RPMI7951 (cell line): ENCODE measurements at places on chromosomes 16 and 17.

- DNase-seq, result peak; percentile 51
These were observed 140.1 kb downstream of the CCDC182 start for GRCh38 chr17:57604771-57605674.

DNA sequence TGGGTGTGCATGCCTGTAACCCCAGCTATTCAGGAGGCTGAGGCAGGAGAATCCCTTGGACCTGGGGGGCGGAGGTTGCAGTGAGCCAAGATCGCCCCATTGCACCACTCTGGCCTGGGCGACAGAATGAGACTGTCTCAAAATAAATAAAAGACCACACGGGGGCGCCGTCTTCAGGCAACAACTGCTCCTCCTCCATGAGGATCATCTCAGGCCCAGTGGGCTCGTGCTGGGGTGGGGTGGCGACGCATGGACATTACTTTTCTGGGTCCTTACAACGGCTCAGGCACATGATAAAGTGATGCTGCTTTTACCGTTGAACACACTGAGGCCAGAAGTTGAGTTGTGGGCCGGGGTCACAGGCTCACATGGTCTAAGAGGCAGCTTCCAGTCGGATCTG is 56.2 kb downstream of the PRMT7 start:
- peak; percentile 23 for DNase-seq

GRCh38 chr17:28706471-28707338 is 5.0 kb downstream of the PROCA1 start:
- no peak for DNase-seq

DNA sequence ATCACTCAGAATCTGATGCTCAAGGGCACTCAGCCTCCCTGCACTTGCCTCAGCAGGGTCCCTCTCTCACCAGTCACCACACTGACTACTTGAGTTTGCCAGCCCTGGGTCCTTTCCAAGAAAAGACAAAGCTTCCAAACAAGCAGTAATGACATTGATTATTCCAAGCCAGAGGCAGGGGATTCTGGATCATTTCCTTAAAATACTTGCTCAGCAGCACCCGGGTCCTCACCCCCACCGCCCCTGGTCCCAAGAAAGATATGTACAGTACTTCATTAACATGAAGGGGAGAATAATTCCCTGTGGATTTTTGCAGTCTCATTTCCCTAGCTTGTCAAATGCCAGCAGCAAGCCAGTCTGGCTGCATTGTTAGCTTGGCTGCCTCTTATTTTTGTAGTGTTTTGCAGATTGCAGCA is 83.2 kb upstream of the GNAO1 start:
- DNase-seq, result no peak

GRCh38 chr16:78957317-78958100 is 643.0 kb downstream of the MAF start:
- DNase-seq, result no peak

GRCh38 chr17:4956493-4957061 is 5.7 kb downstream of the ENO3 start:
- DNase-seq, result no peak

- DNase-seq, result peak; percentile 69
These were observed 68.8 kb downstream of the ITFG1 start for GRCh38 chr16:47392081-47392480.

DNA sequence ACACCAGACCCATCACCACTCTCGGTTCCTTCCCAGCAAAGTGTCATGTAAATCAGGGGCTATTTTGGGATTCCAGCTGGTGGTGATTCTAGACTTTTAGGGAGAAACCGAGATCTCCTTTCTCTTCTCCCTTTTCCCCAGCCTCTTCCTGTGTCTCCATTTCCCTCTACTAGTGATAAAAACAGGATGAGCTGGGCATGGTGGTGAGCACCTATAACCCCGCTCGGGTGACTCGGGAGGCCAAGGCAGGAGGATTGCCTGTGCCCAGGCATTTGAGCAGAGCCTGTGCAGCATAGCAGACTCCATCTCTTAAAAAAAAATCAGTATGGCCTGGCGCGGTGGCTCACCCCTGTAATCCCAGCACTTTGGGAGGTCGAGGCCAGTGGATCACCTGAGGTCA is 6.1 kb downstream of the TBX21 start:
- no peak for DNase-seq

- DNase-seq, result no peak
These were observed 15.6 kb upstream of the ZFPM1 start for GRCh38 chr16:88437367-88437964.

DNA sequence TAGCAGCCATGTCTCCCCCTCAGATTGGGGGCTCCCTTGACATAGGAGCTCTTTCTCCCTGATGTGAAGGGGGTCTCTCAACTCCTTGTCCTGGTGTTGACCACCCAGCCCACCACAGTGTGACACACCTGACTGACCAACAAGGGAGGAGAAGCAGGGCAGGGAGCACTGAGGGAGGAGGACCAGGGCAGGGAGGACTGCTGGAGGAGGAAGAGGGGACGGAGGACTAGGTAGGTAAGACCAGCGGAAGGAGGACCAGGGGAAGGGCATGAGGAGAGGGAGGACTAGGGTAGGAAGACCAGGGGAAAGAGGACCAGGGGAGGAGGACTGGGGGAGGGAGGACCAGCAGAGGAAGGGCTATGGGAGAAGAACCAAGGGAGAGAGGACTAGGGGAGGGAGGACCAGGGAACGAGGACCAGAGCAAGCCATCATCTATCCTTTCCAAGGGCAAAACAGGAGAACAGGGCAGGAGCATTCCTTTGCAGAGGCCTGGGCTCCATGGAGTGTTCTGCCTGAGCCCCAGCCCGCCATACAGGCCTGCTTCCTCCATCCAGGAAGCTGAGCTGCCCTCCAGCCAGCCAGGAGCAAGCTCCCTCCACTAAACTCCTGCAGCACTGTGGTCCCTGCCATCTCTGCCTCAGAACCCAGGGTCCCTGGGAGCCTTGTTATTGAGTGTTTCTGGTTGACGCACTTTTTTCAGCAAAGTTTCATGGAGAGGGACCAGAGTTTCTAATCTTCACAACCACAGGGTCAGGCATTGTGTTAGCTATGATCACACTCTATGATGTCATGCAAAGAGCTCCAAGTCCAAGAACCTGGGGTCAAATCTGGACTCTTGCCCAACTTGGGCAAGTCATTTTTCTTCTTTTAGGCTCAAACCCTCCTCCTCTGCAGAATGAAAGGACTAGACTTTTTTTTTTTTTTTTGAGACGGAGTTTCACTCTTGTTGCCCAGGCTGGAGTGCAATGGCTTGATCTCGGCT is 15.4 kb upstream of the KRT17 start:
- no peak for DNase-seq

GRCh38 chr16:72905581-72905980 is 142.3 kb downstream of the ZFHX3 start:
- peak; percentile 45 for DNase-seq

GRCh38 chr17:28940675-28941074 is 10.6 kb downstream of the PHF12 start:
- DNase-seq, result no peak

GRCh38 chr17:48646183-48647102 is 20.3 kb upstream of the HOXB9 start:
- no peak for DNase-seq

DNA sequence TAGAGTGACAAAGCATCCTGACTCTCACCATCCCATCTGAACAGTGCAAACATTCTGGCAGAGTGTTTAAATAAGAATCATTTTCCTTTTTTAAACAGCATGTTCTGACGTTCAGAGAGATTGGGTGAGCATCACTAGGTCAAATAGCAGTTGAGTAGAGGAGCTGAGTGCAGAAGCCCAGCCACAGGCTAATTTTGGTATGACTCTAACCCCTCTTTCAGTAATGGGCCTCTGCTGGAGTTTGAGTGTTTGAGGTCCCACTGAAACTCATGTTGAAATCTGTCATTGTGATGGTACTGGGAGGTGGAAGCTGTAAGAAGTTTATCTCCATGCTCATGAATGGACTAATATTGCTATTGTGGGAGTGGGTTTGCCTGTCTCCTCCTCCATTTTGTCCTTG is 194.4 kb downstream of the SALL1 start:
- DNase-seq, result no peak

- DNase-seq, result no peak
These were observed 171.0 kb downstream of the MAF start for GRCh38 chr16:79429381-79430190.

- DNase-seq, result no peak
These were observed 7.0 kb downstream of the XYLT2 start for GRCh38 chr17:50352693-50353599.

DNA sequence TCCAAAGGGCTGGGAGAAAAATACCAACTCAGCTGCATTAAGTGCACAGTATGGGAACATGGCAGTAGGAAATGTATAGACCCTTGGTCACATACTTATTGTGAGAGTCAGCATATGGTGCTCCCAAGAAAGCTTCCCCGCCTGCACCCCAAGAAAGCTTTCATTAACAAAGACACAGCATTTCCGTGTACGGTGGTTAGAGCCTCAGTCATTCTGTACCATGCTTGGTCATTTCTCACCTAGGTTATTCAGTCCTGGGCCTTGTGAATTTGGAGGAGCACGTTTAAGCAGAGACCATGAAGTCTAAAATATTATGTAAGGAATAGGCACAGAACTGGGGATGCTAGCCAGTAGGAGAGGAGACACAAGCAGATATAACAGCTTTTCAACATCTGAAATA is 56.1 kb downstream of the ESRP2 start:
- no peak for DNase-seq

DNA sequence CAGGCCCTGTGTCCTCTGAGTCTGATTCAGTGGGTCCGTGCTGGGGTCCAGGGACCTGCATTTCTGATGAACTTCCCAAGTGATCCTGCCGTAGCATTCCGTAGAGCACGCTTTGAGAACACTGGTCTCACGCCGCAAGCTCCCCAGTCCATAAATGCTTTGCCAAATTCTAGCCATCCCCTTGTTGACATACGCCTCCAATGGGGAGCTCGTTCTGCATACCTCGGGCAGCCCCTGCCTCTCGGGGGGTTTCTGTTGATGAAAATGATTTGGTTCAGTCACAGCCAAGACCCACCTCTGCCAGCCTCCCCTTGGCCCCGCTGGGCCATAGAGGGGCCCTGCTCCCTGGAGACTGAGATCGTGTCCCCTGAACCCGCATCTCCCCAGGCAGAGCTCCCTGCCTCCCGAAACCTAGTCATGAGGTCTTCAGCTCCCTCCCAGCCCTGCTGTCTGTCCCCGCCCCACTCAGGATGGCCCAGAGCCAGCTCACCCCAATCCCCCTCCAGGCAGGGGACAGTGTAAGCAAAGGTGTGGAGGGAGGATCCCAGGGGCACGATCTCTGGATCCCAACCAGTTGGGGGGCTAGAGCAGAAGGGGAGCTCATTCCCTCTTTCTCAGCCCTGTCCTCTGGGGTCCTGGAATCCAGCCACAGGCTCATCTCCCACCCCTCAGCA is 16.2 kb upstream of the SPNS2 start:
- DNase-seq, result no peak

GRCh38 chr17:17141279-17141678 is 64.9 kb downstream of the PLD6 start:
- no peak for DNase-seq

GRCh38 chr16:30724641-30725417 is 23.4 kb upstream of the PHKG2 start:
- DNase-seq, result no peak

DNA sequence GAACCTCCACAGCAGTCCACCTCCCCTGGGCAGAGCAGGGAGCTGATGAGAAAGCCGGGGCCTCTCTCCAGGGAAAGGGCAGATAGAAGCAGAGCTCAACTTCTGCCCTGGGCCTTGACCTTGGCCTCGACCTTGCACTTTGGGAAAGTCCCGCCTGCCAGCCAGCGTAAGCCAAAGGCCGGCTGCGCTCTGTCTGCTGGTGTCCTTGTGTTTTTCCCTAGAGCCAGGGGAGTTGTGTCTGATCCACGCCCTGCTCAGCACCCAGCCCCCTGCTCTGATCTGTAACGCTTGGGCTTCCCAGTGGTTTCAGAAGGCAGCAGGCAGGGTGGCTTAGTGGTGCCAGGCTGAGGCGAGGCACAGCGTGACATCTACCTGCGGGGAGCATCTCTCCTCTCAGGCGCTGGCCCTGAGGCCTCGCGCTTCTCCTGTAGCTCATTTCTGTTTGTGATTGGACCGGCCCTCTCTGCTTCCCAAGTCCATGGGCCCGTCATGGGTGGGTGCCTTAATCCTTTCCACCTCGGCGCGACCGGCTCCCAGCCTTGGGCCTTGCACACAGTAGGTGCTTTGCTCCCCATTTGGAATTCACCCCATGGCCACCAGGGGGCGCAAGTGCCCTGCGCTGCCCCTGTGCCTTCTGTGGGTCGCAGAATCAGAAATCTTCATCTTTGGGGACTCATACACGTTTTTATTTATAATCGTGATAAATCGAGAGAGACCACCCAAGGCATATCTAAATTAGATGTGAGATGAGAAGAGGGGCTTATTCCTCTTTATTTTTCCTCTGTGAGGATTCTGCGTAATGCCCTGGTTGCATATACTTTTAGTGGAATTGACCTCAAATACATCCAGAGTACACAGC is 24.2 kb downstream of the SGSH start:
- peak; percentile 4 for DNase-seq

GRCh38 chr17:20275653-20276052 is 191.7 kb downstream of the LGALS9B start:
- DNase-seq, result no peak

GRCh38 chr17:33002246-33002645 is 10.6 kb downstream of the SPACA3 start:
- DNase-seq, result no peak

DNA sequence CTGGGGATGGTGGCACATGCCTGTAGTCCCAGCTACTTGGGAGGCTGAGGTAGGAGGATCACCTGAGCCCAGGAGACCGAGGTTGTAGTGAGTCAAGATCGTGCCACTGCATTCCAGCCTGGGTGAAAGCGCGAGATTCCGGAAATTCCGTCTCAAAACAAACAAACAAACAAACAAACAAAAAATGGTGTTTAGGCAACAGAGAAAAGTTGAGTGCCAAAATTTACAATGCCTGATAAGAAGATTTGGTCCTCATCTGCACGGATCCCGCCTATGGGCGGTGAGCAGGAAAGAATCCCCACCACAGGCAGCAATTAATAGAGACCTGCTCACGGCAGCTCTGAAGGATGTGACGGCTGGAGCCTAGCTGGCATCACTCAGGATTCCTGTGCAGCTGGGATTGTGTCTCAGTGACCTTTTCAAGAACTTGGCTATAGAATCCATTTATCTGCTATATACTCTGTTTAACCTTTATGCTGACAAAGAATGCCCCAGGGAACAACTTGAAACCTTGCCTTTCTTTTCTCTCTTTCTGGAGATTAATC is 14.0 kb upstream of the TEX2 start:
- DNase-seq, result no peak

- DNase-seq, result no peak
These were observed 9.6 kb downstream of the IL32 start for GRCh38 chr16:3074860-3075522.

DNA sequence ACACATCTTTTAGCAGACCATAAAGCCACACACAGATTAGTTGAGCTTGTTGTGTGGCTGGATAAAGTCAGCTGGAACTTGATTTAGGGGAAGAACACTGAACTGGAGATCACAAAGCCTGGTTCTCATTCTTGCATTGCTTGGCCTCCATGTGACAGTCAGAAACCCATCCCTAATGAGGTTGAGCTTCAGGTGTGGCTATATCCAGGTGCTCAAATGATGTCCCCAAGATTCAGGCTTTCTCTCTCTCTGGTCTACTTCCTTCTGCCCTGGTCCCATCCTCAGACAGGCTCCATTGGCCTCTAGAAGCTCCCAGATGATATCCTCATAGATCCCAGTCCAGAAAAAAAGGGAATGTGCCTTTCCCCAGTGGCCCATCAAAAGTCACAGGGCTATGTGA is 9.6 kb upstream of the BRD7 start:
- no peak for DNase-seq
